ENCODE measurements at places on chromosomes 12 and 14.
A peak's percentile ranks its signal among the peaks of the same experiment; 100 is the strongest.

- no peak for DNase-seq
Measured at GRCh38 chr12:12214635-12215131, 52.2 kb downstream of the LRP6 start.

- DNase-seq, result no peak
Measured at GRCh38 chr12:77007476-77007875, 57.9 kb downstream of the E2F7 start.

GRCh38 chr12:57852200-57852599 lies 5.7 kb upstream of the CTDSP2 start:
- DNase-seq, result no peak

GRCh38 chr14:92584816-92585215 lies 71.2 kb downstream of the RIN3 start:
- no peak for DNase-seq

- DNase-seq, result no peak
Measured at GRCh38 chr14:101315802-101316296, 245.4 kb upstream of the DIO3 start.

DNA sequence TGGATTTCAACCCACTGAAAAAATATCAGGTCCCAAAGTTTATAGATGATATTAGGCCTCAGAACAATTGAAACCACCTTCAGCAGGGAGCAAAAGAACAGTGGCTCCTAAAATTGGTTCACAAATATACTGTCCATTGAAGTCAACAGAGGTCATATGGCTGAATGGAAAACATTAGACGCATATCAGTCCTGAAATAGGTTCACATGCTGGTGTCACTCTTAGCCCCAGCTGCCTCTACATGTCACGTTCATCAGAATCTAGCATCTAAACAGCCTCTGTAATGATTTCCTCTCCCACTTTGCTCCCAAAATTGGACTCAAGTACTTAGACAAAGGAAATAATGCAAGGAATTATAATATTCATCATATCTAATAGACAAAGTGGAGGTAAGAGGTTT lies 8.7 kb downstream of the FLRT2 start:
- no peak for DNase-seq

GRCh38 chr14:104935955-104936354 lies 11.3 kb downstream of the PLD4 start:
- peak; percentile 1 for DNase-seq

DNA sequence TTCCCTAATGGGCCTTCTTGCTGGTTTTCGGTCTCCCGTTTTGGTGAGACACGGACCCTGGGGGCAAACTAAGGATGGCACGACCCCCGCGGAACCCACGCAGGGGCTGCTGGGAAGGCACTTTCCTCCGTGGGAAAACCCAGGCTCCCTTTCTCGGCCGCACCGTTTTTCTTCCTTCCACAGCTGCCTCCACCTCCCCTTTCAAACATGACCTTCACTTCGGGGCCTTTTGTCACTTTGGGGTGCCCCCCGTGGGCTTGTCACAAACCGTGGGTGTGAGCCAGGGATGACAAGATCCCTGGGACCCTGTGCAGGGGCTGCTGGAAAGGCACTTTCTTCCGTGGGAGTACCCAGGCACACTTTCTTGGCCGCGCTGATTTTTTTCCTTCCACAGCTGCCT lies 268.7 kb downstream of the ALG10 start:
- DNase-seq, result no peak

DNA sequence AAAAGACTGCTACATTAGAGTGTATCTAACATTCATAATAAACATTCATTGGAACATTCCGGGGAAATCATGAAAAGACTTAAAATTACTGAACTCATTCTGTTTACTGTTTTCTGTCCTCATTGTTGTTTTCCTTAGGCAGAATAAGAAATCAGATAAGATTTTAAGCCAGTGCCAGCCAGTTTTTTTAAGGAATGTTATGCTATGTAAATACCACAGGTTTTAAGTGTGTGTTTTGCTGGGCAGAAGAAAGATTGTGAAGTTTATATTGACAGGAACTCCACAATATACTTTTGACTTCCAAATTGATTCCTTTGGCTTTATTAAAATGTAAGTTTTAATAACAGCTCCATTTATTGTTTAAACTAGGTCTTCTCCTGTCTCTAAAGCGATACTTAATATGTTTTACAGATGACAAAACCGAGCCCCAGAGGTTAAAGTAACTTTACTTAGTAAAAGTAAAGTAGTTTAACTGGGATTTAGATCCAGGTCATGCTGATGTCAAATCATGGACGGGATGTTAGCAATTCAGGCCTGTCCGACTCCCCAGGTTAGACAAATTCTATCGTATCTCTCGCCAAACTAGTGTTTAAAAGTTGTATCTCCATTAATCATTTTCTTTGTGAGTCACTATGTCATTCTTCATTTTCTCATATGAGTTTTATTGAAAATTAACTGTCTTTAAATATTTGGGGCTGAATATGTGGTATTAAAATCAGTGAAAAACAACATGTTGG lies 1.7 kb downstream of the LARP4 start:
- no peak for DNase-seq

GRCh38 chr12:92721130-92721529 lies 18.3 kb downstream of the PLEKHG7 start:
- no peak for DNase-seq

GRCh38 chr14:54722791-54723432 lies 156.0 kb downstream of the SAMD4A start:
- no peak for DNase-seq

GRCh38 chr12:89356069-89356665 lies 3.9 kb upstream of the DUSP6 start:
- no peak for DNase-seq

GRCh38 chr14:34966413-34966812 lies 16.4 kb upstream of the SRP54 start:
- DNase-seq, result no peak

DNA sequence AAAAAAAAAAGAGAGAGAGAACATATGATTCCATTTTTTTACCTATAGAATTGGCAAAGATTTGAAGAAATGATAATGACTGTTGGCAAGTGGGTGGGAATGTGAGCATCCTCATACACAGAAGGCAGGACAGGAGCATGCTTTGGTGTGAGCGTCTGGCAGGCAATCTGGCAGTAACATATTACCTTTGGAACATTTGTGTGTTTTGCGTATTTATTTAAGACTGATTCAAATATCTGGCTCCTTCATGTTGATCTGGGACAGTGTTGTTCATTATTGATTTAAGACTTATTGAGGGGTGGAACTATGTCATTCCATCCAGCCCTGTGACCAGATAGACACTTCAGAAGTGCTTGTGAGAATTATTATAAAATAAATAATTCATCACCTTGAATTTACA lies 53.1 kb downstream of the PPP1R36 start:
- no peak for DNase-seq

DNA sequence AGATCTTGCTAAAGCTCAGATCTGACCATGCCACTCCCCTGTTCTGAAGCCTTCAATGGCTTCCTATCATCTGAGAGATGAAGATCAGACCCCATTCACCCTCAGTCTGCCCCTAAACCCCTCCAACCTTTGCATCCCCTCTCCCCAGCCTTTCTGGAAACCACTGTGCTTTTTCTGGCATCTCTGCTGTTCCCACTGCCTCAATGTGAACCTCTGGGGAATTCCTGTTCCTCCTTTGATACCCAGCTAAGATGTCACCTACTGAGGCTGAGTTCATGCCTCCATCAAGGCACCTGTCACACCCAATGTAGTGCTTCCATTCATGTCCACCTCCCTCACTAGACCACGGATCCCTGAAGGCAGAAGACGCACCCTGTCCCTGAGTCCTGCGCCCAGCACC lies 19.3 kb downstream of the CYP46A1 start:
- DNase-seq, result no peak

All from D721Med (cell line).